ENCODE measurements at places on chromosomes 1 and 21. TPM values are rescaled to one million over a fixed set of nuclear protein-coding genes. Genes with fewer than 3 reads are reported as not detected.

Gene MEX3A
- 1.2 TPM for total RNA-seq

Gene RAB29
- total RNA-seq, result 7.9 TPM

Gene C1orf141
- not detected for total RNA-seq

Gene FAM72C
- 0.49 TPM for total RNA-seq

DNA sequence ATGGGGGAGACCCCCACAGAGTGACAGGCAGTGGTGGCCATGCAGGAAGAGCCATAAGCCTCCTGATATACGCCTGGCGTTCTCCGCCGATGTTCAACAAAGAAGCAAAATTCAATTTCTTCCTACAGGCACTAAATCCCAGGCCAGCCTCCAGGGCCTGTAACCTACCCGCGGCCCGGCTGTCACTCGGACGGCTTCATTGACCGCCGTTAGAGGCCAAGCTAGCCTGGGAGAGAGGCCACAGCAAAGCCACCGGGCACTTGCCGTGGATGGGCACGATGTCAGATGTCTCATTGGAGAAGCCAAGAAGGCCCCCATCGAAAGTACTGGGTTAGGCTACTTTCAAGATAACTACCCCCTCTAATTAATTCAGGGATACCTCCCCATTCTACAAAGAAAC lies 9.7 kb downstream of the ADGRB2 start:
- H3K27ac ChIP-seq, result no peak overlapping the region
- no peak for DNase-seq
- no peaks in the 10 kb centered on the region for H3K27me3 ChIP-seq
- no peak overlapping the region for H3K4me3 ChIP-seq
- H3K4me1 ChIP-seq, result peaks cover 10% of the 10 kb centered on the region

DNA sequence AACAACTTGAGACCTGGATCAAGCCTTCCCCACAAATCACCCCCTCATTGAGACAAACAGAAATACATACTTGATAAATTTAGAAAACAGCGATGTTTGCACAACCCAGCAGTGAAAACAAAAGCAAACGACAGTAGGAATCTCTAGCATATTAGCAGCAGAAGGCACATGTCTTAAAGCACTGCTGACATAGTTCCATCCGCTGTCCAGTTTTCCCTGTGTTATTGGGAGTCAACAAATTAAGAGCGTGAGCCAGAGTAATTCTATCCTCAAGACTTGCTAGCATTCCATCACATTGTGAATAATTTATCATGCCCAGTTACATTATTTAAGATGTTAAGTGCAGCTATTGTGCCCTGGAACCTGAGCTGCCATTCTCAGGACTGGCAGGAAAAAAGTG lies 55.3 kb downstream of the IGSF5 start:
- no peak overlapping the region for H3K4me3 ChIP-seq
- no peak overlapping the region for H3K27ac ChIP-seq
- DNase-seq, result no peak
- no peaks in the 10 kb centered on the region for H3K36me3 ChIP-seq
- H3K4me1 ChIP-seq, result no peaks in the 10 kb centered on the region

DNA sequence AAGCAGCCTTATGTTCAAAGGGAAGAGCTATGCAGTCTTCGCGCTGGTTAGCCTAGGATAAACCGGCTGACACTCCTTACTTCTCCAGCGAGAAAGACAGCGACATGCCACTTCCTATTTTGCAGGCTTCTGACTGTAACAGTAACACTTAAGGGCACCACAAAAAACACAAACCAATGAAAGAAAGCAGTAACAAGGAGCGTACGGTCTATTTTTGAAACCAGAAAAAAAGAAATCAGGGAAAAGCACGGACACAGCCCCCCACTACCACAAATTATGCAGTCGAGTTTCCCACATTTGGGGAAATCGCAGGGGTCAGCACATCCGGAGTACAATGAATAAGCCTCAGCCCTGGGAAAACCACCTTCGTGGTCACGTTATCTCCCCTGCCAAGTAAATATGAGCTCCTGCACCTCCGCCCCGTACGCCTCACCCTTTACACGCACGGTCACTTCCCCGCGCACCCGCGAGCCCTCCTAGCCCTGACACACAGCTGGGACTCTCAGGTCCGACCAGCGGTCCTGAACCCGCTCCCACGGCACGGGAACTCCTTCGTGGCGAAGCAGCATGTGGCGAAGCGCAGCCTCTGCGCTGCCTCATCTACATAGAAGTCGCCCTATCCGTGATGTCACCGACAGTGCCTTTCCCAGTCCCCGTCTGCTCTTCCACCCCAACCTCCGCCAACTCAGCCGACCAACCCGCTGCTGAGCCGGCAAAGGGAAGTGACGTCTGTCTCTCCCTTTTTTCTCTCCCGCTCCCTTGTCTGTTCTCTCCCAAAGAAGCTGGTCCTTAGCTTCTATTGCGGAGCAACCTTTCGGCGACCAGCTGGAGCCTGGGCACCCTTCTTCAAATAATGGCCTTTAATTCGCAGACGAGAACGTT lies 40.9 kb upstream of the PPIAL4F start:
- H3K36me3 ChIP-seq, result no peaks in the 10 kb centered on the region
- DNase-seq, result peak; percentile 87
- no peaks in the 10 kb centered on the region for H3K27me3 ChIP-seq
- peaks cover 11% of the 10 kb centered on the region for H3K4me1 ChIP-seq

- H3K36me3 ChIP-seq, result no peaks in the 10 kb centered on the region
- H3K4me3 ChIP-seq, result no peak overlapping the region
- DNase-seq, result no peak
- H3K4me1 ChIP-seq, result no peaks in the 10 kb centered on the region
- no peak overlapping the region for H3K27ac ChIP-seq
These were observed 143.0 kb upstream of the GRIK3 start for GRCh38 chr1:37177230-37177864.

DNA sequence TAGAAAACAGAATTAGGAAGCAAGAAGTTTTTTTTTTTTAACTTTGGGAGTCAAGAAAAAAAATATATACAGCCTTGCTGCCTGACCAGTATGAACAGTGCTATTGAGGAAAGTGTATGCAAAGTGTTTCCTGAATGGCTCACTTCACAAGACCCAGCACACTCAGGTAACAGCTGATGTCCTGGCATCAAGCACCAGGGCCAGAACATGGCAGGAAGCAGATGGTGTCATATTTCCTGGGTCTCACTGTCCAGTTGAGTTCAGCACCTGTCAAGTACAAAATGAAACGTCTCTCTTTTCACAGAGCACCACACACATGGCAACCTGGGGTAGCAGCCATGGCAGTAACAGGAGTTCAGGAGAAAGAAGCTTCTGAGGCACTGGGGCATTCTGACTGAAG lies 372.3 kb downstream of the TTLL7 start:
- no peak overlapping the region for H3K27ac ChIP-seq
- no peaks in the 10 kb centered on the region for H3K27me3 ChIP-seq

GRCh38 chr1:179925922-179926849 lies 28.4 kb upstream of the CEP350 start:
- no peaks in the 10 kb centered on the region for H3K4me1 ChIP-seq
- H3K4me3 ChIP-seq, result no peak overlapping the region
- no peaks in the 10 kb centered on the region for H3K36me3 ChIP-seq
- H3K27ac ChIP-seq, result no peak overlapping the region

DNA sequence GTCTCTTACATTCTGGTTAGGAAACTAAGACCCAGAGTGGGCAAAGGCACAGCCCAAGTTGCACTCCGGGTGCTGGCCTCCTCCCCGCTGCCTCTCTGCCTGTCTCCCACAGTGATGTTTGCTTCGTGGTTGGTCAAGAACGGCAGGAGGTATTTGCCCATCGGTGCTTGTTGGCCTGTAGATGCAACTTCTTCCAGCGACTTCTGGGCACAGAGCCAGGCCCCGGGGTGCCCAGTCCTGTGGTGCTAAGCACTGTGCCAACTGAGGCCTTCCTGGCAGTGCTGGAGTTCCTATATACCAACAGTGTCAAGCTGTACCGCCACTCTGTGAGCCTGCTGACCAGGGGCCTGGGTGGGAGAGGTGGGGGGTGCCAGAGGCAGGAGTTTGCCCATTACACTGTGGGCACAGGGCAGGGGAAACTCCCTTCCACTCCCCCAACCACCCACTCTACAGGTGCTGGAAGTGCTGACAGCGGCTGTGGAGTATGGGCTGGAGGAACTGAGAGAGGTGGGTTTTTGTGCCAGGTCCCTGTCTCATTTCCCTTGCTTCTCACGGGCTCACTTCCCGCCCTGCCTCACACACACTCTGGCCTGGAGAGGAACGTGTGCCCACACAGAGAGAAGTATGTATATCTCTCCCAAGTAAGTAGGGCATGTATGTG lies 1.9 kb downstream of the BTBD19 start:
- H3K4me1 ChIP-seq, result peaks cover 93% of the 10 kb centered on the region
- no peak for DNase-seq
- peak overlapping the region; percentile 100 for H3K27ac ChIP-seq
- no peaks in the 10 kb centered on the region for H3K36me3 ChIP-seq
- H3K27me3 ChIP-seq, result no peaks in the 10 kb centered on the region
- peak overlapping the region; percentile 31 for H3K4me3 ChIP-seq

DNA sequence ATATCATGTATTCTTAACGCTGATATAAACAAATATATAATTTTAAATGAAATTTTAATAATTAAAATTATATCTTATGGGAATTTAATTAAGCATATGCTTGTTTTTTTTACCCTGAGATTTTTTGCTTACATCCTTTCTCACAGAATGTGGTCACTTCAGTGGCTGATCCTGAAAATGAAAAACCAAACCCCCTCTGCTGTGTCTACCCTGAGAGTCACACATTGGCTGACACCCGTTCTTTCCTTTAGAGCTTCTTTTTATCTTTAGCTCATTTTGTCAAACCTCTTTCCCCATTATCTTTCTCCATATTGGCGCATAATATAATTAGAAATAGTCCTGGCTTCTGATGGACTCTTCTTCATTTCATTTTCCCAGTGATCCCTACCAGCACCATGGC lies 10.8 kb upstream of the CACYBP start:
- peak overlapping the region; percentile 88 for H3K27ac ChIP-seq
- H3K36me3 ChIP-seq, result no peaks in the 10 kb centered on the region
- peaks cover 16% of the 10 kb centered on the region for H3K4me1 ChIP-seq
- no peaks in the 10 kb centered on the region for H3K27me3 ChIP-seq
- no peak overlapping the region for H3K4me3 ChIP-seq

DNA sequence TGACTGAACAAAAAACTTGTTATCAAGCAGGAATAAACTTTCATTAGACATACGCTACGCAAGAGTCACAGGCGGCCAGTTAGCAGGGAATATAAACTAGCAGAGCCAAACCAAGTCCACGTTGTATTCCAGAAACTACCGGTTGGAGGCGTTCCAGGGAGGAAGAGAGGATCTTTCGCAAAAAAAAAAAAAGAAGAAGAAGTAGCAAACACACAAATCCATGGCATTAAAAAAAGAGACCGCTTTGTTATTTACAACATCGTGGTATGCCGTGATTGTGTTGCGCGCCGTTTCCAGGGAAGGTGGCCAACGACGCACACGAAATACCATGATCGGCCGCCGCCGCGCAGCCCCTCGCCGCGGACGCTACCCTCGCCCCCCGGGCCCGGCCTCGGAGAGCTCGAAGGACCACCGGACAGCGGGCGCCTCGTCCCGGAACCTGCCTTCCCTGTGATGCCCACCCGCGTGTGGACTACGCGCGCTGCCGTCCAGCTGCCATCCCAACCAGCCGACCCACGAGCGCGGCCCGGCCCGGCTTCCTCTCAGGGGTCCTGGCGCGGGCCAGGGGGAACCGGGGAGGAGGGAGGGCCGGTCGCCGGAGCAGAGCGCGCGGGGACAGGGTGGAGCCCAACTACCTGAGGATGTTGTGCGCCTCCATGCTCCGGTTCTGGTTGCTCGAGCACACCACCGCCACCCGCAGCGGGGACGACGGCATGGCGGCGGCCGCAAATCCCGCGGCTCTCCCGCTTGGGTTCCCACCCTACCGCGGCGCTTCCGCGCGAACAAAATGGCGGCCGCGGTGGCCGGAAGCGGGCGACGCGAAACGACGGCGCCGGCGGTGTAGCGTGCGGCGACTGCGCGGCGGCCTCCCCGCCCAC lies 581 bp downstream of the SSU72 start:
- no peaks in the 10 kb centered on the region for H3K27me3 ChIP-seq
- no peaks in the 10 kb centered on the region for H3K36me3 ChIP-seq
- H3K4me1 ChIP-seq, result peaks cover 54% of the 10 kb centered on the region
- peak overlapping the region; percentile 100 for H3K4me3 ChIP-seq

DNA sequence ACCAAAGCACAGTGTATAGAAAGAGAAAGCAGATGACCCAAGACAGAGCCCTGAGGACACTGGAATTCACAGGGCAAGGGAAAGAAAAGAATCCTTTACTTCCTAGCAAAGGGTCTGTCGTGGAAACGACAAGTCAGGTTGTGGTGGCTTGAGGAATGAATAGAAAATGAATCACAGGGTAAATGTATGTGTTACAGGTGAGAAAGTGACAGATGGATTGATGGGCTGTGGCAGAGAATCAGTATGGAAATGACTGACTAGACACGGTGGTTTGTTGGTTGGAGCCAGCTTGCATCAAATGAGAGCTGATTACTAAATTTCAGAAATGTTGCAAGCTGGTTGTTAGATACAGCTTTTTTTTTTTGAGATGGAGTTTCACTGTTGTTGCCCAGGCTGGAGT lies 46.9 kb downstream of the PTP4A2 start:
- no peak overlapping the region for H3K4me3 ChIP-seq
- no peaks in the 10 kb centered on the region for H3K36me3 ChIP-seq
- no peaks in the 10 kb centered on the region for H3K27me3 ChIP-seq
- no peak overlapping the region for H3K27ac ChIP-seq
- no peak for DNase-seq
- H3K4me1 ChIP-seq, result no peaks in the 10 kb centered on the region
